Left lung (tissue), 14 donors: ENCODE measurements at places on chromosomes 3 and 15.

GRCh38 chr15:59240036-59240435, 33.4 kb downstream of the LDHAL6B start:
- no peak for DNase-seq

- DNase-seq = peak; percentile 60
Measured at GRCh38 chr15:70503798-70504298, 259.5 kb downstream of the UACA start.

- DNase-seq = no peak
Measured at GRCh38 chr3:7194071-7194835, 333.3 kb downstream of the GRM7 start.

GRCh38 chr3:157793745-157794144, 290.5 kb upstream of the VEPH1 start:
- no peak for DNase-seq

DNA sequence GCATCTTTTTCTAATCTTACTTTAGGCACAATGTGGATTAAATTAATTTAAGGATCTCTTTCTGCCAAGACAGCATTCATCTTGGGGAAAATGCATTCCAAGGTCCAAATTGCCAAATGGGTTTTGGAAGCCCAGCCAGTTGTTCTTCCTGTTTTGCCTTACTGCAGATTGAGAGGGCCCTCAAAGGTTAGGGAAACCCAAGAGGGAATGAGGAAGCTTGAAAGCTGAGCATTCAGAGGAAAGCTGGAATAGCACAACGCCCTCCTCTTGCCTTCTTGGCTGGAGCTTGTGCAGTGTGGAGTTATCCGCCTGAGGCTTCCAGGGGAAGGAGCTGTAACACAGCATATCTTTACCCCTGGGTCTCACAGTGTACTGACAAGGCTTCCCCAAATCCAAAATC, 18.2 kb upstream of the SACM1L start:
- no peak for DNase-seq

- no peak for DNase-seq
Measured at GRCh38 chr3:134768837-134769236, 26.2 kb upstream of the EPHB1 start.

- DNase-seq = no peak
Measured at GRCh38 chr3:132622148-132622547, 25.1 kb downstream of the ACKR4 start.

DNA sequence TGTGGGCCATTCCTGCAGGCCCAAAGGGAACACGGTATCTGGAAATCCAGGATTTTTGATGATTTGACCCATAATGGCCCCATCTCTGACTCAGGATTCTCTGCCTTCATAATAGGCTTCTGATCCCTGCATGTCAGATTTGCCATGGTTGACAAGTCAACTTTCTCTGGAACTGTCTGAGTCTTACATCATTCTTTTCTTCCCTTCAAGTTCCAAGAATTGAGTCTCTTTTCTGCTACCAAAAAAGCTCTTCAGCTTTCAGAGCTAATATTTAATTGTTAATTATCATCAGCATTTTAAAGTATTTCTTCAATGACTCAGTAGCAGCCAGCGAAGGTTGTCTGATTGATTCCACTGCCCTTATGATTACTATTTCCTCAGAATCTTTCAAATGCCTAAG, 244.4 kb upstream of the COL8A1 start:
- no peak for DNase-seq

- DNase-seq = no peak
Measured at GRCh38 chr15:73685981-73686380, 1.8 kb downstream of the CD276 start.

DNA sequence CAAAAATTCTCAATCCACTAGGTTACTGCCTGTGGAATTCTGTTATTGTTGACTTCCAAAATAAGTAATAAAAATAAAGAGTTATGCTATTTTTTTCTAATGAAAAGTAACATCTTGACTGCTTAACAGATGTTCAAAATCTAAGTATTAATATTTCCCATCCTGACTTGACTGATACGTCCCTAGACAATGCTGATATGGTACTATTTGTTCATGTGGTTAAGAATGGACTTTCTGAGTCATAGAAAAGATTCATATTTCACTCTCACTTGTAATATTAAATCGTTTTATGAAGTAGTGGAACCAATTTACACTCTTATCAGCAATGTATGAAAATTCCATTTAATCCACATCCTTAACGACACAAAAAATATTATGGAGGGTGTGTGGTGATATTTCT, 104.8 kb upstream of the PLSCR5 start:
- DNase-seq = no peak

- DNase-seq = no peak
Measured at GRCh38 chr3:170635385-170635735, 49.5 kb upstream of the SLC7A14 start.

DNA sequence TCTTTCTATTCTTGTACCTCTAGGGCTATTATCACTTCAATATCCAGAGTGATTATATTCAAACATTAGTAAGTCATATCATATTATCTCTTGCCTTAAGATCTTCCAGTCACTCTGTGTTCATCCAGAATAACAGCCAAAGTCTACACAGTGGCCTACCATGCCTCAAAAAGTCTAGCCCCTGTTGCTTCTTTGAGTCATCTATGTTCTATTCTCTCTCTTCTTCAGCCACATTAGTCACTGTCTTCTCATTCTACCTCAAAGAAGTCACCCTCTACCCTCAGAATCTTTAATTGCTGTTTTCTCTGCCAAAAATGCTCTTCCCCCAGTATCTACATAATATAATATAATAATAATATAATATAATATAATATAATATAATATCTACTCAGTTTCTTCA, 356.0 kb downstream of the NLGN1 start:
- no peak for DNase-seq

- DNase-seq = no peak
Measured at GRCh38 chr15:56124391-56124790, 119.3 kb downstream of the RFX7 start.

GRCh38 chr15:61871926-61872522, 188.2 kb downstream of the VPS13C start:
- DNase-seq = no peak

- DNase-seq = no peak
Measured at GRCh38 chr15:81288040-81288439, 35.9 kb downstream of the STARD5 start.

GRCh38 chr3:140766465-140766864, 88.6 kb downstream of the TRIM42 start:
- DNase-seq = no peak

DNA sequence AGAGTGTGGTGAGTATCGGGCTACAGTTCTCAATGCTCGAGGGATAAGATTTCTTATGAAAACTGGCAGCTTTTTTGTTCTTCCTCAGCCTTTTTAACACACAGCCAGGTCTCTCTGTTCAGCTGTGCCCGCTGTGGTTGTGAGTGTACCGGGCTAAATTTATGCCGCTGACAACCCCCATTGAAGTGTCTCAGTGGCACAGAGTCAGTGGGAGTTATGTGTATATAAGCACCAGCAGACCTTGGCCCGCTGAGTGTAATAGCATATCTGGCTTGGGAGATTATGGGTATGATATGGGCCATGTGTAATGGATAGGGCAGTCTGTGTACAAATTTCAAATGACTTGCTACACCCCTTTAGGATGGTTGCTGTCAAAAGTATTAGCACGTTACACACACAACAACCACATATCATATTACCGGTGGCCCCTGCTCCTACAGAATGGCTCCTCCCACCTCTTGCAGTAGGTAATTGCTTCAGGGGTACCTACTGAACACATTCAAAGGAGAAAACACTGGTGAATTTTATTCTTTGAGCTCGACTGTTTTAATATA, 26.9 kb upstream of the NR2F2 start:
- no peak for DNase-seq

DNA sequence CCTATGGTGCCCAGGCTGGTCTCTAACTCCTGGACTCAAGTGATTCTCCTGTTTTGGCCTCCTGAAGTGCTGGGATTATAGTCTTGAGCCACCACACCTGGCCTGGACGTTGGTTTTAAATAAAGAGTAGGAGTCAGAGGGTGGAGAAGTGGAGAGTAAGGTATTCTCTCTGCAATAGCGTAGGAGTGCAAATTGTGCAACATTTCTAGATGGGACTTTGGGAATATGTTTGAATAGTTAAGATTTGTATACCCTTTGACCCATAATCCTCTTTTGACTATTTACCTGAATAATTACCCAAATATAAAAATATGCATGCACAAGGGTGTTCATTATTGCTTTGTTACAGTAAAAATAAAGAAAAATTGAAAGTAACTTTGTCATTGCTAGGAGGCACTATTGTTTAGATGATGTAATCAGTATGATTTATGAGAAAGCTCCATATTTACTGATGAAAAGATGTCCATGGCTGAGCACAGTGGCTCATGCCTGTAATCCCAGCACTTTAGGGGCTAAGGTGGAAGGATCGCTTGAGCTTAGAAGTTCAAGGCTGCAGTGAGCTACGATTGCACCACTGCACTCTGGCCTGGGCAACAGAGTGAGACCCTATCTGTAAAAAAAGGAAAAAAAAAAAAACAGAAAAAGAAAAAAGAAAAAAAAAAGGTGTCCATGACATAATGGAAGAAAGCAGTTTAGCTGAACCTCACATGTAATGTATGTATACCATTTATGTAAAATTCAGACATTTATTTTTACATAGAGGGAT, 15.1 kb upstream of the XYLB start:
- no peak for DNase-seq

GRCh38 chr3:147412261-147412916, 3.2 kb downstream of the ZIC1 start:
- no peak for DNase-seq

DNA sequence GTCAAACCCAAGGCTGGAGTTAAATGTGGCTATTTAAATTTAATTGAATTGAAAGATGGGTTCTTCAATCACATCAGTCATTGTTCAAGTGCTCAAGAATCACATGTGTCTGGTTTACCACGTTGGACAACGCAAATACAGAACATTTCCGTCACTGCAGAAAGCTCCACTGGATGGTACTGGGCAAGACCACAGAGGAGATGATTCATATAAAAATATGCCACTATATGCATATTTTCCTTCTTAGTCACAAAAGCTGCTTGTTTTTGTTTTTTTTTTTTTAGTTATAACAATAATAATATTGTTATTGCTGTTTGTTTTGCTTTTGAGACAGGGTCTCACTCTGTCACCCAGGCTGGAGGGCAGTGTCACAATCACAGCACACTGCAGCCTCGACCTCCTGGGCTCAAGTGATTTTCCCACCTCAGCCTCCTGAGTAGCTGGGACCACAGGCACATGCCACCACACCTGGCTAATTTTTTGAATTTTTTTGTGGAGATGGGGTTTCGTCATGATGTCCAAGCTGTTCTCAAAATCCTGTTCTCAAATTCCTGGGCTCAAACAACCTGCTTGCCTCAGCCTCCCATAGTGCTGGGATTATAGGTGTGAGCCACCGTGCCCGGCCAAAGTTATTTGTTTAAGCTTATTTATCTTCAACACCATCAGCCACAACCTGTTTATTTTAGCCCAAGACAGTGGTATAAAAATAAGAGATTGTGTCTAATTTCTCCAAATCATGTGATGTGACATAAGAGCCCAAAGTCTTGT, 19.4 kb downstream of the RTP3 start:
- DNase-seq = no peak

DNA sequence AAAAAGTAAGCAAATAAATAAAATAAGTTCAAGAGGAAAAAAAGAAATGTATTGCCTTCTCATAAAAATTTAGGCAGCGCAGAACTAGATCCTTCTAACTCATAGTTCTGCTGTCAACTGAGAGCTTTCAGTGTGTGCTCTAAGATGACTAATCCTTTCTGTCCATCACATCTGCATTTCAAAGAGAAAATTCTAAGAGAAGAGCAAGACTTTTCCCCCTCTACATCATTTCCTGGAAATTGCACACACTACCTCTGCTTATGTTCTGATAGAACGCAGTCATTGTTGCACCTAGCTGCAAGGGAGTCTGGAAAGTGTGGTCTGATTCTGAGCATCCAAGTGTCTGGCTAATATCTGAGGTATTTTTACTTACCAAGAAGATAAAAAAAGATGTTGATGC, 39.6 kb upstream of the SLCO3A1 start:
- DNase-seq = no peak
